ENCODE measurements at places on chromosomes 2 and 18.

- H3K27me3 ChIP-seq = peaks cover 3% of the 10 kb centered on the region
- DNase-seq = no peak
- no peaks in the 10 kb centered on the region for H3K36me3 ChIP-seq
- no peak overlapping the region for H3K4me3 ChIP-seq
Observed at GRCh38 chr18:8847900-8848299, 142.5 kb downstream of the MTCL1 start.

DNA sequence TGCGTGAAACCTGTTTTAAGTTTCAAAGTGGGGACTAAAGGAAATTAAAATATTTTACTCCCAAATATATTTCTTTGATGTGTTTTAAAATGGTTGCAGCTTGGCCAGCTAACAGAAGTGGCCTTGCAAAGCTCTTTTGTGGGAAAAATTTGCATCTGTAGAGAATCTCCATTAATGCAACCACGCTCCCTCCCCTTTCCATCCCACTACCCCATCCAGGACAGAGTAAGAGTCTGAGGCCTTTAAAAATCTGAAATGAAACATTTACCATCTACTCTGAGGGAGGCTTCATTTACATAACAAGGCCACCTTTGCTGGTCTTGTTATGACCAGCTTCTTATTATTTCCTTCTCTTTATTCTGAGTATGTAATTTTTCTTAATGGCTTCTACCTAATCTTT, 63.5 kb downstream of the STAT4 start:
- no peak overlapping the region for H3K4me3 ChIP-seq
- H3K36me3 ChIP-seq = no peaks in the 10 kb centered on the region
- H3K4me1 ChIP-seq = no peaks in the 10 kb centered on the region
- H3K27me3 ChIP-seq = no peaks in the 10 kb centered on the region

DNA sequence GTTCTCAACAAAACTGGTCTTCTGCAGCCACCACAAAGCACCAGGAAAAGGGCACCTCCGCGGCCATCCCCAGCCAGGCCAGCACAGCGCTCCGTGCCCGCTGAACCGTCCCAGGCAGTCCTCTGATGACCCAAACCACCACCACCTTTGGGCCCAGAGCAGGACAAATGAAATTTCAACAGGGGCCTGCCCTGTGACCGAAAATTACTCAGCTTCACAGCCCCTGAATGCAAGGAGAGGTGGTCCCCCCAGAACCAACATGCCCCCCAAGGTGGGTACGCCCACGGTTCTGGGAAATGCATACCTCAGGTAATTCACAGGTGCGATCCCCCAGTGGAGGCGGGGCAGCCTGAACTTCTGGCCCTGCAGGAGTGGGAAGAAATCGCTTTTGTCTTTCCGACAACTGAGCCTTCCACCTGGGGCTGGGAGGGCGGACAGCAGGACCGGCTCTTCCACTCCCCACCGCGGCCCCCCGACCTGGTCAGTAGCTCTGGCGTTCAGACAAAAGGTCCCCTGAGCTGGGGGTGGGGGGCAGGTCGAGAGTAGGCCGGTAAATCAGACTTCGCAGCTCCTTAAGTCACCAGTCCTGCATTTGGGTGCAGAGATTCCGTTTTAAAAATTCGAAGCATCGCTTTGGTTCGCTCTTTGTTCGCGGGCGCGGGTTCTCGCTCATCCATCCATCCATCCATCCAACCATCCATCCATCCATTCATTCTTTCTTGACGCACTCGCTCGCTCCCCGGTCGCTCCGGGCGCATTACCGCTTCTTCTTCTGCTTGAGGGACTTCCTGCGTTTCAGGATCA, 1.4 kb downstream of the ARL4C start:
- peaks cover 13% of the 10 kb centered on the region for H3K4me1 ChIP-seq
- no peaks in the 10 kb centered on the region for H3K36me3 ChIP-seq
- H3K27ac ChIP-seq = no peak overlapping the region
- H3K4me3 ChIP-seq = peak overlapping the region; percentile 75
- H3K27me3 ChIP-seq = peaks cover 3% of the 10 kb centered on the region
- no peak for DNase-seq

DNA sequence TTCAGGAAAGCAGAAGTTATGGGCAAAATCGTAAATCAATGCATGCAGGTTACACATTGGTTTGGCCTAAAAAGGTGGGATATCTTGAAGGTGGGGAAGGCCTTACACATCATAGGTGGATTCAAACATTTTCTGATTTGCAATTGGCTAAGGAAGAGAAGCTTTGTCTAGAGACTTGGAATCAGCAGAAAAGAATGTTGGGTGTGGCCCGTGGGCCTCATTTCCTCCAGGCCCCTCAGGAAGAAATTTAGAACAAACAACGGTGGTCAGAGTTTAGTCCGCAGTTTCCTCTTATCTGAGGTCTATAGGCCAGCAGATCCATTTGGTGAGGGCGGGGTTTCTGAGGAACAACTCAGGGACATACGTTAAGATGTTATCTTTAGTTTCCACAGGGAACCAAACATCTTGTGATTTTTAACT, 50.9 kb upstream of the AFF3 start:
- DNase-seq = no peak
- H3K36me3 ChIP-seq = no peaks in the 10 kb centered on the region
- H3K4me1 ChIP-seq = peaks cover 19% of the 10 kb centered on the region
- H3K4me3 ChIP-seq = no peak overlapping the region
- peak overlapping the region; percentile 61 for H3K27ac ChIP-seq

- no peak overlapping the region for H3K4me3 ChIP-seq
- H3K36me3 ChIP-seq = no peaks in the 10 kb centered on the region
- H3K4me1 ChIP-seq = peaks cover 9% of the 10 kb centered on the region
- no peak for DNase-seq
Observed at GRCh38 chr2:54440050-54440449, 16.1 kb upstream of the SPTBN1 start.

GRCh38 chr2:762646-763045, 85.4 kb upstream of the TMEM18 start:
- H3K27ac ChIP-seq = no peak overlapping the region
- no peaks in the 10 kb centered on the region for H3K4me1 ChIP-seq
- H3K4me3 ChIP-seq = no peak overlapping the region
- no peaks in the 10 kb centered on the region for H3K36me3 ChIP-seq

DNA sequence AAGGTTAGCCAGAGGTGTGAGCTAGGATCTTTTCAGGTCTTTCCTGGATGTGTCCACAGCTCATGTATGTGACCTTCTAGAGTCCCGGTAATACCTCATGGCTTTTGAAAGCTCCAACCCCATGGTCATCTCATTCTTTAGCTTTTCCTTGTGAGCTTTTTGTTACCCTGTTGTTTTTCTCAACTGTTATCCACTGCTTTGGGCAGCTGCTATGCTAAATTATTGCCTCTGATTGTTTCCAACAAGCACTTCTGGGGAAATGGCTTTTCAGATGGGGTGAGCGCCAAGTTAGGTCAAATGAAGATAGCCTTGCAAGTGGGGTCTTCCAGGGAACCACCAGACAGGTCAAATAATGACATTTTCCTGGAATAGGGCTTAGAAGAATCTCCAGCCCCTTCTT, 27.9 kb downstream of the ME2 start:
- no peaks in the 10 kb centered on the region for H3K4me1 ChIP-seq
- H3K27me3 ChIP-seq = no peaks in the 10 kb centered on the region
- no peak for DNase-seq
- H3K4me3 ChIP-seq = no peak overlapping the region
- peaks cover 21% of the 10 kb centered on the region for H3K36me3 ChIP-seq
- H3K27ac ChIP-seq = no peak overlapping the region

DNA sequence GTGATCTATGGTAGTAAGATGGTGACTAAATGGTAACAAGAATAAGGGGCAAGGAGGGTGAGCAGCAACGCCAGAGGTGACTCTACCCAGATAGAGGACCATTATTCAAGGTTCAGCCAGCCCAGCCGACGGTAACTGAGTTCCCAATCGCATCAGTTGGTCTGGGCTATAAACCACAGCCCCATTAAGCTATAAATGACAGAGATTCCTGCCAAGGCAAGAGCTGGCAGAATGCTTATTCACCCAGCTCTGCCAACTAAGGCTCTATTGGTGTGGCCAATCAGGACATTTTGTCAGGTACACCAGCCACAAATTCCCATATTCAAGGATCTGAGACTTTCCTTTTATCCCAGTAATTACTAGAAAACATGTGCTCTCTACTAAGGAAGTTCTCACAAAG, 3.6 kb downstream of the CHN1 start:
- no peaks in the 10 kb centered on the region for H3K36me3 ChIP-seq
- H3K27me3 ChIP-seq = no peaks in the 10 kb centered on the region
- no peak overlapping the region for H3K27ac ChIP-seq
- H3K4me3 ChIP-seq = no peak overlapping the region
- peaks cover 33% of the 10 kb centered on the region for H3K4me1 ChIP-seq

DNA sequence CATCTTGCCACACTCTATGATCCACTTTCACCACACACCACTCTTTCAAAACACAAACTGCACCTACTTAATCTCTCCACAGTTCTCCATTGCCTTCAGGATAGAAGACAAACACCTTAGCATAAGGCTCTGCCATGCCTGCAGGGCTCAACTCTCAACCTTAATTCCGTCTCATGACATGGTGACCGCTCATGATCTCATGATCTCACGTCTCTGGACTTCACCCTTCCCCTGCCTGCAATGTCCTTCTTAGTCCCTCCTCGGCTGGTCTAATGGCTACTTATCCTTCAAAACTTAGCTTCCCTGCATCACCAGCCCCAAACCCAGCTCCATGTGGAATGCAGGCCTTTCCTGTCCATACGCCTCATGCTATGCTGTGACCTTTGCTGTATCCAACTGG, 85.3 kb downstream of the ACVR1 start:
- no peaks in the 10 kb centered on the region for H3K36me3 ChIP-seq
- no peak for DNase-seq
- H3K4me3 ChIP-seq = no peak overlapping the region
- H3K4me1 ChIP-seq = peaks cover 15% of the 10 kb centered on the region
- no peaks in the 10 kb centered on the region for H3K27me3 ChIP-seq

GRCh38 chr2:30147715-30148610, 1.2 kb downstream of the YPEL5 start:
- peak overlapping the region; percentile 98 for H3K27ac ChIP-seq
- no peaks in the 10 kb centered on the region for H3K27me3 ChIP-seq
- DNase-seq = peak; percentile 88
- peaks cover 10% of the 10 kb centered on the region for H3K36me3 ChIP-seq

- no peak for DNase-seq
- H3K27me3 ChIP-seq = no peaks in the 10 kb centered on the region
- H3K36me3 ChIP-seq = no peaks in the 10 kb centered on the region
- H3K4me3 ChIP-seq = no peak overlapping the region
Observed at GRCh38 chr2:3329491-3329890, 48.1 kb downstream of the EIPR1 start.

DNA sequence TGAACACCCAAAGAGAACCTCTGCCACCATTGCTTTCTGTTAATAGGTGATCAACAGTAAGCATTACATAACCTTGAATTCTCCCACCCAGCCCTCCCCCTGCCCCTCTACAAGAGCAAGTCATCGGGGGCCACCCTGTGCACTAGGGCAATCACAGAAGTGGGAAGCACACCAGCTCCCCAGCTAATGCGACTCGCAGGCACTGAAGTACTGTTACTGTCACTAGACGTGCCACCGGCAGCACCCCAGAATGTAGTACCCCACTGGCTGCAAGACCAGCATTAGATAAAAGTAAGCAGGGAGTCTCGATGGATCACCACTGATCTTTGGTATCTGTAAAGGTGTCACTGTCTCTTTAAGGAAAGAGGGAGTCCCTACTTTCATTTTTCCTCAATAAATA, 167.6 kb downstream of the FAM210A start:
- H3K36me3 ChIP-seq = no peaks in the 10 kb centered on the region
- H3K27me3 ChIP-seq = no peaks in the 10 kb centered on the region
- no peak overlapping the region for H3K4me3 ChIP-seq
- H3K4me1 ChIP-seq = peaks cover 13% of the 10 kb centered on the region

DNA sequence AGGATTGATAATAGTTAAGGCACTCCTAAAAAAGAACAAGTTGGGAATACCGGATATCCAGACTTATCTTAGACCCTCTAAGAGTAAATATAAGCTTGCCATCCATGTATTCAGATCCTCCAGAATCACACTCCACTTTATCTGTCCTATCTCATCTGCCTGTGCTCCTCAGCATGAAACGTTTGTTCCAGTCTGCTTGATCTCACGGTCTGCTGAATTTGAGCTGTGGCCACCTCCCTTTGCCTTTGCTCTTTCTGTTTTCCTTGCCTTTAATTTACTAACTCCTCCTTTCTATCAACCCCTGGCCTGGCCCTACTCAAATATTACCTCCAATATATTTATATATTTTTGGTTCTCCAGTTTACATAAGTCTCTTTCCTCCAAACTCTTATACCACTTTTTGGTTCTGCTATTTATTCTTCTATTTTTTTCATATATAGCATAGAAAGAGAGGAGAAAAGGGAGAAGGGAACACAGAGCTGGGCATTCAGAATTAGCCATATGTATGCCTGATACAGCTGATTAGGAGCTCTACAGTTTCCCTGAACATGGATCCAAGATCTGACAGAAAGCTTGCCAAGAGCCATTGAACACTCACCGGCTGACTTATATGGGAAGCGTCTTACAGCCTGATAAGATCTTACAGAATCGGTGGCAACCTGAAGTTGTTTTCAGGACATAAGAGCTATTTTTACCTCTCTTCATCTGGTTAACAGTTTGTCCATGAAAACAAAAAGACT, 21.8 kb upstream of the DNAJC27 start:
- H3K27me3 ChIP-seq = no peaks in the 10 kb centered on the region
- DNase-seq = no peak
- H3K27ac ChIP-seq = no peak overlapping the region
- H3K4me3 ChIP-seq = no peak overlapping the region
- H3K4me1 ChIP-seq = no peaks in the 10 kb centered on the region

GRCh38 chr18:275486-275885, 7.6 kb upstream of the THOC1 start:
- no peak overlapping the region for H3K27ac ChIP-seq
- DNase-seq = no peak
- no peaks in the 10 kb centered on the region for H3K27me3 ChIP-seq
- no peaks in the 10 kb centered on the region for H3K4me1 ChIP-seq
- H3K36me3 ChIP-seq = no peaks in the 10 kb centered on the region

GRCh38 chr18:35610089-35610488, 28.5 kb downstream of the GALNT1 start:
- H3K27me3 ChIP-seq = no peaks in the 10 kb centered on the region
- no peak overlapping the region for H3K4me3 ChIP-seq
- no peak for DNase-seq
- H3K36me3 ChIP-seq = no peaks in the 10 kb centered on the region

GRCh38 chr2:39989888-39990287, 210.8 kb upstream of the THUMPD2 start:
- H3K36me3 ChIP-seq = no peaks in the 10 kb centered on the region
- no peak overlapping the region for H3K27ac ChIP-seq
- DNase-seq = no peak
- no peaks in the 10 kb centered on the region for H3K27me3 ChIP-seq
- no peak overlapping the region for H3K4me3 ChIP-seq

GRCh38 chr2:23826040-23826439, 100.9 kb downstream of the ATAD2B start:
- H3K27ac ChIP-seq = no peak overlapping the region
- no peaks in the 10 kb centered on the region for H3K4me1 ChIP-seq
- H3K4me3 ChIP-seq = no peak overlapping the region

- peaks cover 13% of the 10 kb centered on the region for H3K4me1 ChIP-seq
- no peaks in the 10 kb centered on the region for H3K27me3 ChIP-seq
- H3K27ac ChIP-seq = peak overlapping the region; percentile 89
- peak; percentile 66 for DNase-seq
- no peak overlapping the region for H3K4me3 ChIP-seq
- no peaks in the 10 kb centered on the region for H3K36me3 ChIP-seq
Observed at GRCh38 chr2:229445501-229446211, 174.6 kb upstream of the PID1 start.

GRCh38 chr18:64099244-64099643, 49.6 kb downstream of the LINC00305 start:
- H3K4me3 ChIP-seq = no peak overlapping the region
- no peaks in the 10 kb centered on the region for H3K27me3 ChIP-seq
- no peak overlapping the region for H3K27ac ChIP-seq
- H3K36me3 ChIP-seq = no peaks in the 10 kb centered on the region
- DNase-seq = no peak
